Activated CD4-positive, alpha-beta T cell treated with anti-CD3 and anti-CD28 coated beads, Interleukin-2, Interleukin-4, amounts not matched to agents 100 ng/mL and 50 ng/mL, durations not matched to agents 16 hours and 8 hours (primary cell): ENCODE measurements at places on chromosomes 16 and 17.

DNA sequence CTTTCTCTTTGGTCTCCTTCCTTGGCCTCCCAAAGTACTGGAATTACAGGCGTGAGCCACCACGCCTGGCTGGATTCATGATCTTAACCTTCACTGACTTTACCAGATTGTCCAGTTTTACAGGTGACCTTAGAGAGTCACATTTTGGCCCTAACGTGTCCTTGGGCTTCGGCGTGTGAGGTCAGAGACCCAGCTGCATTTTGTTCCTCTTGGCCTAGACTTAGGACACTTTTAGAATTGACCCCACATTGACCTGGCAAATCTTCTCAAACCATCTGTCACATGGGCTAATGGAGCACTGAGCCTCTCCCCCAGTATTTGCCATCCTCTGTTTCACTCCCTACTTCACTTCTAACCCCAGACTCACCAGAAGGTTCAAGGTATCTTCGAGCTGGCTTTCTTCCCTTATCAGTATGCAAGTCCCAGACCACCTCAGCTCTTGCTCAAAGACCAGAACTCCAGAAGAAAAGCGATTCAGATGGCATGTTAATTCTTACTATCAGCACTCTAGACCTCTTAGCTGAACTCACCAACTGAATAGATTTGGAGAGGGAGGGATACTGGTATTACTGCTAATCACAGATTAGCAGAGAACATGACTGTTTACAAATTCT is 1.7 kb upstream of the CYTH1 start:
- no peak for DNase-seq

DNA sequence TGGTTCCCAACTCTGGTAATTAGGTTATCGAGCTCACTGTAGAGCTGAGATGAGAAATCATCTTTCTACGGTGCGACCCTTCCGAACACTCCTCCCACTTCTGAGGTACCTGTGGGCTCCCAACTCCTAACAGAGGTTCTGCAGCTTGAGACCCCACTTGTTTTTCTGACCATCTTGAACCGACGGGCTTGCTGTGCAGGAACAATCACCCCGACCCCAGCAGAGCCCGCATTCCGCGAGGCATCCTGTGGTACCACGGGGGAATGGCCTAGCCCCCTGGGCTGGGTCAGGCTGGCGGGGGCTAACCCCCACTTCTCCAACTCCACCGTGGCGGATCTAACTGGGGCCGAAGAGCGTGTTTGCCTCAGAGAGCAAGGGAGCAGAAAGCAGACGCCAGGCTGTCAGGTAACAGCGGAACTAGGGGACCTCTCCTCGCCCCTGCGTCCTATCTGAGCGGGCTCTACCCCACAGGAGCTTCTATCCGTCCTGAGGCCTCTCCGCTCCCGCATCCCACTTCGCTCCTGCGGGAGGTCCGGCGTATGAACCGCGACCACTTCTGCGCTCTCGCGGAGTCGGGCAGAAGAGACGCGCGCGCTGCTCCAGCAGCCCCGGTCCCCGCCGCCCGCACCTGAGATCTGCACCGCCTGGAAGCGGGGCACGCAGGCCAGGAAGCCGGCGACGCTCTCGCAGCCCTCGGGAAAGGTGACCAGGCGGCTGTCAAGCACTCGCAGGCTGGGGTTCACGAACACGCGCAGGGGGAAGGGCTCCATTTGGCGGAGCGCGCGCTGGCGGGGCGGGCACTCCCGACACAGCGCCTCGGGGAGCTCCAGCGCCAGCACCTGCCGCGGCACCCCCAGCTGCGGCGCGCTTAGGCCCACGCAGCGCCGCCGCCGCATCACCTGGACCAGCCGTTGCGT is 761 bp downstream of the PDF start:
- peak; percentile 17 for DNase-seq

DNA sequence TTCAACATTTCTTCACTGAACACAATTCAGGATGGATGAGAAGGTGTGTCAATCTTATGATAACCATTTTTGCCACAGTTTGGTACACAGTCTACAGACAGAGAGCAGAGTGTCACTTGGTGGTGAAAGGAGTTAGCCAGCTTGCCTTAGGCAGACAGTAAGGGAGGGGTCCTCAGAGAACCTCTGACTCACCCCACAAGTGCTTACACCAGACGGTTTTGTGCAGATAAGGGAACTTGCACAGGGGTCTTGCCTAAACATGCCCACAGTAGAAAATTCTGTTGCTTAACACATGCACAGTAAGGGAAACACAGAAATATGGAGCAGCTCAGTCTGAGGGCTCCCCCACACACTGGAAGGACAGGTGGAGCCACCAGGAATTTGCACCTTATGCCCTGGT is 204.5 kb upstream of the CDH8 start:
- DNase-seq: no peak

DNA sequence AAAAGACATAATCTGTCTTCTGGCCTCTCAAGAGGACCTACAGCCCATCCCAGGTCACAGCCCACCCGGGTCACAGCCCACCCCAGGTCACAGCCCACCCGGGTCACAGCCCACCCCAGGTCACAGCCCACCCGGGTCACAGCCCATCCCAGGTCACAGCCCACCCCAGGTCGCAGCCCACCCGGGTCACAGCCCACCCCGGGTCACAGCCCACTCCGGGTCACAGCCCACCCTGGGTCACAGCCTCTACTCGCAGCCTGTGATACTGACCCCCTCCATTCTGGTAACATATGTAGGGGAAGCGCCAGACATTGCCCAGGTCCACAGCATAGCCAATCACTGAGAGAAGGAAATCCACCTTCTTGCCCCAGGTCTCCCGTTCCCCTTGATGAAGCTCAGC is 14.2 kb downstream of the SLC6A4 start:
- no peak for DNase-seq

DNA sequence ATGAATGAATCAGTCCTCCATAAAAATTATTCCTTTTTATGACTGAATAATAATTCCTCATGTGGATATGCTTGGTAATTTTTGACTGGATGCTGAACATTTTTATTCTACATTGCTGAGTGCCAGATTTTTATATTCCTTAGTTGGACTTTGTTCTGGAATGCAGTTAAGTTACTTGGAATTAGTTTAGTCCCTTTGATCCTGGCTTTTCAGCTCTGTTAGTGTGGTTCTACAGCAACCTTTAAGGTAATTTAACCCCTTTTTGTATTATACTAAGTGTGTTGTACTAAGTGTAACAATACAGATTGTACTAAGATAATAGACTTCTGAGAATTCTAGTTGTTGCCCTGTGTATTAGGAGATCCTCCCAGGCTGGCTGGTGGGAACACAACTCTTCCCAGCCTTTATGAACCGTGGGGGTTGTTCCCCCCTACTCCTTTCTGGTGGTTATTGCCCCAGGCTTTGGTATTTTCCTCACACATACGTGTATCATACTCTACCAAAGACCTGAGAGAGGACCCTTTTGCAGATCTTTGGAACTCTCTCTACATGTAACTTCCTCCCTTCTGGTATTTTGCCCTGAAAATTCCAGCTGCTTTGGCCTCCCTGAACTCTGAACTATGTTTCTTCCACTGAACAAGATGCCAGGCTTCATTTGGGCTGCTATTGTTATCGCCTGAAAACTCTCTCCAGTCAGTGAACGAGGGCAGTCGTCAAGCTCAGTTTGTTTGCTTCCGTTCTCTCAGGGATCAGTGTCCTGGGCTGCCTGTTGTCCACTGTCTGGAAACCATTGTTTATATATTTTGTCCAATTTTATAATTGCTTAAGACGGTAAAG is 30.5 kb downstream of the TANGO6 start:
- no peak for DNase-seq

- DNase-seq: no peak
These were observed 5.2 kb upstream of the MYH11 start for GRCh38 chr16:15861996-15862395.

DNA sequence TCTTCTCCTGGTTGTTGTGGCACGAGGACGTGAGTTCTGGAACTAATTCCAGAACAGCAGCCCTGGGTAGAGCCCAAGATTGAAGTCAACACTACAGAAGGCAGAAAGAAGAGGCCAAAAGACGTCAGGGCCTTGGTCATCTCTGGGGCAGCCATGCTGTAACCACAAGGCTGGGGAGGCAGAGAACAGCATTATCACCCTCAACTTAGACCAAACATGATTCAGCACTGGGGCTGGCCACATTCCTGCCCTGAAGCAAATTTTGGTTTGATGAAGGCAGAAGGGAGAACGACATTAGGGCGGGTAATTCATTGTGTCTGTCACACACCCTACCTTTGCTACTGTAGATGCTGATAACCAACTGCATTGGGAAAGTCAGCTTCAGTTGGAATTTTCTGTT is 9.7 kb upstream of the ALOX15B start:
- DNase-seq: no peak

GRCh38 chr16:68275611-68276191 is 11.4 kb downstream of the SLC7A6 start:
- DNase-seq: peak; percentile 67

DNA sequence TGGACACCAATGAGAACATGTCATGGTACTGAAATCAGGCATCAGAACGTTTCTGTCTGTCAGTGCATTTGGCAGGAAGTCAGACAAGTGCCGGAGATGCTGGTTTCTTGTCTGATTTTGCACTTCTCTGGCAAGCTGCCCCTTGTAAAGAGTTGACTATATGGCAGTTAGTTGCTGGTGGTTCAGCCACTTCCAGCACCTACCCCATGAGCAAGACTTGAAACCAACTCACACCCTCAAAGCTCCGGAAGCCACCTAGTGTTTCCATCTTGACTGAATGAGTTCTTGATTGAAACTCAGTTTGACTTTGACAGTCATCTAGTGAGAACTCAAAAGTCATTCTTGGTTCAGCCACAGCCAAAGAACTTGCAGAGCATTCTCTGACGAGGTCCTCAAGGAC is 225.1 kb downstream of the SPECC1 start:
- DNase-seq: peak; percentile 92

- no peak for DNase-seq
These were observed 9.3 kb upstream of the EPN3 start for GRCh38 chr17:50523208-50523607.

DNA sequence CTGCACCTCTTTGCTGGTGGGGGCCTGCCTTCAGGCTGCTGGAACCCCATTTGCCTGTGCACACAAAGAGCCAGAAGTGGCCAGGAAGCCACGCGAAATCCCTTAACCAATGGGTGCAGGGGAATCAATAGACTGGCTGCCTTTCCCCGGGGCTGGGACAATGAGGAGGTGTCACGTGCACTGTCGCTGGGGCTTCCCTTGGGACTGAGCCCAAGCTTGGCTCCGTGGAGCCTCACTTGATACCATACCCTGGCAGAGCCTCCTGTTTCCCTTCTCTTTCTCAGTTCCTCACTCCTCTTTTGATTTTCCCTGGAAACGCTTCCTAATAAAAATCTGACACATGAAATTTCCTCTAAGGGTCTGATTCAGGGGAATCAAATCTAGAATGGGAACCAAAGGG is 38.8 kb upstream of the C16orf82 start:
- no peak for DNase-seq

DNA sequence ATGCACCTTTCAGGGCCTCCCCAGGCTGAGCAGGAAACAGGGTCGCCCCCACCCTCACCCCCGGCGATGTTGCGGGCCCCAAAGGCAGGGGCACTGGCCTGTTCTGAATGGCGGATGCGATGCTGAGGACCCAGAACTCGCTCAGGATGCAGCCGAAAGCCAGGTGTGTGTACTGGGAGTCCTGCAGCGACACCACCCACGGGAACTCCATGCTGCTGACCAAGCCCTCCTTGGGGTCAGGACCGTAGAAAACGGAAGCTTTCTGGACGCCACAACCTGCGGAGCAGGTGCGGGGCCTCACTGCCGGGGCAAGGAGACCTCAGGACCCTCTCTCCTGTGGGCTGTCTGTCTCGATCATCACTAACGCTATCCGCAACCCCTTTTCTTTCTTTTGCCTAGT is 4.0 kb downstream of the PRSS54 start:
- DNase-seq: no peak

- DNase-seq: no peak
These were observed 25.0 kb upstream of the ZNHIT3 start for GRCh38 chr17:36461330-36462110.

DNA sequence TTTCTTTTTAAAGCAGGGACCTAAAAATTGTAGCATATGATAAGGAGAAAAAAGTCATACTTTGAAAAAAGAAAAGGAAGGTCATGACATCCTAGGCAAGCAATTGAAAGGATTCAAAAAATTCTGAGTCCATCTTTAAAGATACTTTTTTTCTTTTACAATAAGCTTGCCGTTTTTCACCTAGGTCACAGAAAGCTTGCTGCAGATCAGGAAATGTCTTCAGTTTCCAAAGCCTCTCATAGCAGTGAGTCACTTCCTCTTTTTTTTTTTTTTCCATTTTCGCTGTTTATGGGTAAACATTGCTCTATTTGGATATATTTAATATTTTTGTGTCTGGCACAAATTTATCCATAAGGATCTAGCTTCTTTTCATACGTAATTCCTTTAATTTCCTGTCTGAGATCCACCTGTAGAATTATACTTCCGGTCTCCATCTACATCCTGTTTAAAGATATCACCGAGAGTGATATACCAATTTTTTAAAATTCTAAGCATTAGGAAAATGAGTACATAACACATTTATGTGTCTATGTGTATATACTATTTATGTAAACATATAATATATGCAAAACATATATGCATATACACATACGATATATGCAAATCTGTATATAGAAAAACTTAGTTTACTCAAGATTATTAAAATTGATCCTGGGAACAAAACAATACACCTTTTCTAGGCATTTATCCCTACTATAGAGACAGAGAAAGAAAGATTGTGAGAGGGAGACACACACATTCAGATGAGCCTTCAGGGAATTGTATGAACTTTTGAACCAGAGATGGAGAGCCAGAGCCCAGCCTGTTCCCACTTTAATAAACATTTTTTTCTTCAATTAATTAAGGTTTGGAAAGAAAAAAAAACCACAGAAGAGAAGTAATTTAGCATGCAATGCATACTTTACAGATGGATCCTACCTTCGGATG is 134.4 kb downstream of the SKAP1 start:
- peak; percentile 38 for DNase-seq

- DNase-seq: no peak
These were observed 406.3 kb downstream of the WWOX start for GRCh38 chr16:78505544-78506366.

- no peak for DNase-seq
These were observed 16.1 kb downstream of the PLK1 start for GRCh38 chr16:23694644-23695373.

DNA sequence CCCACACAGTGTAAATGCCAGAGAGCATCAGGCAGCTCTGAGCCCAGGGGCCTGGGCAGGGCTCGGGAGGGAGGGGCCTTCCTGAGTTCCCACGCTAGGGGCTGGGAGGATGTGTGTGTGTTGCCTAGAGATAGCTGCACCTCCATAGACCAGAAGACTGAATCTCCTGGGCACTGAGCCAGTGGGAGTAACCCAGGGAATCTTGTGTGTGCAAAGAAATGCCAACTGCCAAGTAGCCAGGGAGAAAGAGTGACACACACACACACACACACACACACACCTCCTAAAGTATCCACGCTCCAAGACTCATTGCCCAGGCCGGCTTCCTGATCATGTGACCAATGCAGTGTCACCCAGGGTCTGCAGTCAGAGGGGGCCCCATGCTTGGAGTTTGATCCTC is 166.2 kb upstream of the RPL38 start:
- DNase-seq: no peak

- DNase-seq: no peak
These were observed 389 bp downstream of the DUS1L start for GRCh38 chr17:82065193-82065637.
